ENCODE measurements at places on chromosomes 6 and 20.

DNA sequence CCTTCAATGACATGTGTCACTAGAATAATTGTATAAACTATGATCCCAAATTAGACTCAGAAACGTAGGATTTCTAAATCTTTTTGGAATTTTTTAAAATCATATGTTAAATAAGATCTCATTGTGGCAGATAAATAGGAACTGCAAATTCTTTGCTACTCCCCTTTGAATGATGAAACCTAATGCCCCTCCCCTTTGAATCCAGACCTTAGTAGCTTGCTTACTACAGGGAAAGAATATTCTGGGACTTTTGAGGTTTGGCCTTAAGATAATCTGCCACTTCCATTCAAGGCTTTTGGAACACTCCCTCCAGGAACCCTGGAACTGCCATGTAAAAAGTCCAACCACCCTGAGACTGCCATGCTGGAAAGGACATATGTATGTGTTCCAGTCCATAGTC, 7.1 kb downstream of the TDP2 start:
- no peak for DNase-seq

- DNase-seq: no peak
These were observed 177.6 kb downstream of the TTLL2 start for GRCh38 chr6:167502471-167502870.

DNA sequence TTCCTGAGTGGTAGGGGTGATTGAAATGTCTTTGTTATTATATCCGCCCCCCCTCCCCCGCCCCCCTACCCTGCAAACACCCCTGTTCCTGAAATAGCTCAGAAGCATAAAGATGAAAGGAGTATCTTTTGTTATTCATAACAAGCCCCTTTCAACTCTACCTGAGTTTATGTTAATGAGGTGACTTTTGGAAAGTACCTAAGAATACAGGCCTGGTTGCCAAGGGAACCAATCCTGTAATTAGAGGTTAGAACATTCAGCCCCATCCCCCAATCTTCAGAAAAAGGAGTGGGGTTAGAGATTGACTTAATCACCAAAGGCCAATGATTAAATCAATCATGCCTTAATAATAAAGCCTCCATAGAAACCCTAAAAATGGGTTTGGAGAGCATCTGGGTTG, 979.2 kb upstream of the GJE1 start:
- no peak for DNase-seq

GRCh38 chr6:10163203-10163962, 251.5 kb downstream of the TFAP2A start:
- no peak for DNase-seq

- DNase-seq: no peak
These were observed 75.3 kb downstream of the ASXL1 start for GRCh38 chr20:32433311-32434021.

GRCh38 chr20:14478126-14478525, 140.7 kb upstream of the FLRT3 start:
- DNase-seq: no peak

- no peak for DNase-seq
These were observed 57.6 kb upstream of the IPCEF1 start for GRCh38 chr6:154414021-154414813.

GRCh38 chr20:23002276-23002675, 32.8 kb upstream of the SSTR4 start:
- DNase-seq: no peak

- no peak for DNase-seq
These were observed 132.7 kb upstream of the GMDS start for GRCh38 chr6:2378046-2378657.

DNA sequence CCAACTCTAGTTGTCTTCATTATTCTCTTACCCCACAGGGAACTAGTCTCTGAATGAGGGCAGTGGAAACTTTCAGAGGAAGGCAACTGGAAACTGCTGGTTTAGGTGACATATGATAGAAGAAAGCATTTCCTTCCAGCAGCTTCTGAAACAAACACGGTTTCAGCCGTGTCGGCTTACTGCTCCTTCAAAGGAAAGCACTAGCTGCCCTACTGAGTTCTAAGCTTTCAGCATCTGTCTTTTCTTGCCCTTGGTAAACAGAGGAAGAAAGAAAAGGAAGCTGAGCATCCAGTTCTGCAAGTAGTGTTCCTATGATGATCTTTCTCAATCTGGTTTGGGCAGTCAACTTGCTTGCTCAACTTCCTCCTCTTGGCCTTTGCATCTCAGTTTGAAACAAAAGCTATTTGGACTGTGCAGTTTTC, 117.5 kb upstream of the CEP85L start:
- DNase-seq: no peak

DNA sequence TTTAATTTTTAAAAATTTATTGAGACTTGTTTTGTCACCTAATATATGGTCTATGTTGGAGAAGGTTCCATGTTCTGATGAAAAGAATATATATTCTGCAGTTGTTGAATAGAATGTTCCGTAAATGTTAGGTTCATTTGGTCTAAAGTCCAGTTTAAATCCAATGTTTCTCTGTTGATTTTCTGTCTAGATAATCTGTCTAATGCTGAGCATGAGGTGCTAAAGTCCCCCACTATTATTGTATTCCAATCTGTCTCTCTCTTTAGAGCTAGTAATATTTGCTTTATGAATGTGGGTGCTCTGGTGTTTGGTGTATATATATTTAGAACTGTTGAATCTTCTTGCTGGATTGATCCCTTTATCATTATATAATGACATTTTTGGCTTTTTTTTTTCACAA, 15.5 kb downstream of the TRIM15 start:
- no peak for DNase-seq

- no peak for DNase-seq
These were observed 816 bp downstream of the NPEPL1 start for GRCh38 chr20:58693226-58694006.

GRCh38 chr6:166244353-166245045, 63.7 kb downstream of the PRR18 start:
- DNase-seq: no peak

GRCh38 chr6:13038315-13038714, 290.0 kb downstream of the TBC1D7 start:
- DNase-seq: no peak

GRCh38 chr20:57457243-57458095, 66.3 kb downstream of the RBM38 start:
- no peak for DNase-seq

DNA sequence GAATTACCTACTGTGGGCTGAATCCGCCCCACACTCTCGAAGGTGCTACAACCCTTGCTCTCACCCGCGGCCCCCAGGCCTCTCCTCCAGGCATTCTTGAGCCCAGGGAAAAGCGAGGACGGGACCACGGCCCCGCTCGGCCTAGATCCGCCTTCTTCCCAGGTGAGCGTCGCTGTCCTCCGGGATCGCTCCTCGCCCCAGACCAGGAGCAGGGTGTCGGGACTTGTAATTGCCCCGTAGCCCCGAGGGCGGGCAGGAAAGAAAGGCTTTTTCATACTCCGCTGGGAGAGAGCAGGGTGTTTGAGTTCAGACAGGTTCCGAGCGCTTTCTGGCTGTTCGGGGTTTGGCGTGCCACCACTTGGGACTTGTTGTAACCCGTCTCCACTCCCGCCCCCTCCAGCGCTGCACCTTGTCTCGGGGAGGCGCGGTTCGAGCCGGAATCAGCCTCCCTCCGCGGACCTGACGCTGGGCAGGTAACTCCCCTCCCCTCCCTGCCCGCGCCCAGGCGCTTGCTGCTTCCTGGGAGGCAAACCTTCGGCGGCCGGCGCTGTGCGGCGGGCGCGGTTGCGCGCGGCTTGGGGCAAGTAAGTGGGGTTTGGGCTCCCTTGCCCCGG, at the start of gene FAM83B:
Gene FAM83B (plus strand): TSS at position 529 of the 614 bp plus-strand sequence. CDS start 23,476 bp downstream, outside the sequence.
- DNase-seq: no peak

DNA sequence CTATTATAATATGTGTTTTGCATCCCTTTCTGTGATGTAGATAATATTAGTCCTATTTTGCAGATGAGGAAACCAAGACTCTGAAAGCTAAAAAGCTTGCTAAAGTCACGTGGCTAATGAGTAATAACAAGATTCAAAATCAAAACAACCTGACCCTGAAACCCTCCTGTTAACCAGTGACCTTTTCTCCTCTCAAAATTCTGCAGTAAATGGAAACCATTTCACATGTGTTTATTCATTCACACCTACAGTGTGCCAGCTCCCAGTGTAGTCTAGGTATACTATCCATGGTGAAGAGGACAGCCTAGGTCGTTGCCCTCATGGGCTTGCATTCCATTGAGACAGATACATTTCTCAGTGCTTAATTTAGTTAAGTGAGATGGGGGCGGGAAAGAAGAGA, 30.6 kb upstream of the PHACTR2 start:
- no peak for DNase-seq

GRCh38 chr6:158667360-158667981, 17.6 kb downstream of the SYTL3 start:
- no peak for DNase-seq

DNA sequence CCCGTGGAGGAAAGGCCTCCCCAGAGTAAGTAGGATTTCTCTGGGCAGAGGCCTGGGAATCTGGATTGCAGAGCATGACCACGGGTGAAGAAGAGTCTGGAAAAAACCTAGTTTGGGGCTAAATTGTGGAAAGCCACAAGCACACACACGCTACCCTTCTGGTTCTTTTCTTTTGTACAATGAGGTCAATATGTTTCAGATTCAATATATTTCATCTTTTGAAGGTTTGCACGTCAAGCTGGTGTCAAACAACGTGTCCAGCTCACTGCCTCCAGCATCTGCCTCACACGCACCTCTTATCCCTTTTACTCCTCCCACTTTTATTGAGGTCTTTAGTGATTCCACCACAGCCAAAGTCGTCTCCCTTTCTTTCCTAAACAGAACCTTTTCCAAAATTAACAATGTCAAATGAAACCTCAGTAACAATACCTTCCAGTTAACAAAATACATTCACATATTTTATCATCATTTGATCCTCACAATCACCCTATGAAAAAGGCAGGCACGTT, 773 bp upstream of the EPB41L2 start:
- DNase-seq: no peak

- no peak for DNase-seq
These were observed 95.3 kb downstream of the NFATC2 start for GRCh38 chr20:51447097-51447764.

DNA sequence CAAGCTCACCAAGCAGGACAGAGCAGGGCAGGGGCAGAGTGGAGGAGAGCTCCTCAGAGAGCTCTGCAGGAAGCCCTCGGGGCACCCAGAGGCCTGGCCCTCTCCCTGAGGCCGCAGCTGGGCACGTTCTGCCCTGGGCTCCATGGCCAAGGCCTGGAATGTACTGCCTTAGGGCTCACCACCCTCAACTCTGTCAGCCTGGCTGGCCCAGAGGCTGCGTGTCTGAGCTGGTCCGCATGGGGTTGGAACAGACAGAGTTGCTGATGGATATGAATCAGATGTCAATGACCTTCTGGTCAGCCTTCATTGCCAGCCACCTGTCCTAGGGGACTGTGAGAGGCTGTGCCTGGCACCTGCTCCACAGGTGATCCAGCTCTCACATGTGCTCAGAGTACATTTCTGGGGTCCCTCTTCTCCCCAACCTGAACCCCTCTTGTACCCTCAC, 33.2 kb upstream of the PCMTD2 start:
- DNase-seq: no peak

GRCh38 chr6:10908228-10908627, 21.4 kb downstream of the SYCP2L start:
- no peak for DNase-seq

DNA sequence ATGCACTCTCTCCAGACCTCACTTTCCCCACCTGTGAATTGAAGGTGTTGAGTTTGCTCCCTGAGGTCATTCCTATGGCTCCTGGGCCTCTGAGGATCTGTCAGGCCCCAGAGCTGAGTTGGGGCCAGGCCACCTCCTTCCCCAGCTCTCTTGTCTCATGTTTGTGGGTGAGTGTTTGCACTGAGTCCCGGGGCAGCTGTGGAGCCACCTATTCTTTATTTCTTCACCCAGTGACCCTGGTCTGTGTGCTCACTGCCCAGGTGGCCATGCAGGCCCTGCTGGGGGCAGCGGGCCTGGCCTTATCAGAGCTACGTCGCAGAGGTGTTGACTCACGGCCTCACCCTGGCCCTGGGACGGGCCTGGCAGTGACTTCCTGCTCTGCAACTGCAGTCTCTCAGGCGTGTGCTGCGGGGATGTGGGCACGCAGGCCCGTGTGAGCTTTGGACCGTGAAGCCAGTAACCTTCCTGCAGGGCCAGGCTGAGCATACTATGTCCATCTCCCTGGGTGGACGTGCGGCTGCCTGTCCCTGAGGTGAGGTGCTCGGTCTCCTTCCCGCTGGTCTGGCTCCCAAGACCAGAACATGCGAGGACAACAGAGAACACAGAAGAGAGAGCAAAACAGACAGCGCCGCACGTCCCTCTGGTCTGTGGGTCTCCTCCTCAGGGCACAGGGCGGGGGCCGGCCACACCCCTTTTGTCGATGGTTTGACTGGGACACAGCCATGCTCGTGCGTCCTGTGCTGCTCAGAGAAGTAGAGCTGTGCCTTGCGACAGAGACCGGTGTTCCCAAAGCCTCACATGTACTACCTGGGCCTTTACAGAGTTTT, 12.1 kb downstream of the TMEM181 start:
- DNase-seq: no peak

DNA sequence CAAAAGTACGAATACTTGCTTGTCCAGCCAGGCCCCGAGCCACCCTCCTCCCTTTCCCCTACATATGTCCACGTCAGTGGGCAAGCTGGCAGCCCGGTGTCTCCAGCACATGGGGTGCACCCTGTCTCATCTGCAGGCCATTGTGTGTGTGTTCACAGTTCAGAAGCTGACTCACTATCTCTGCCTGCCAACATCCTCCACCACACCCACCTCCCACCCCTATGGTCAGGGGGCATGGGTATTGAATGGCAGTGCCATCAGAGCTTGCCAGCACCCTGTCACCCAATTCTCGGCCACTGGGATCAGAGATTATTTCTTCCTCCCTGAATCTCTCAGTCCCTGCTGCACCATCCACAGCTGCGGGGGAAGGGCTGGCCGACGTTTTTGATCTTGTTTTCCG, 195.7 kb downstream of the FARS2 start:
- no peak for DNase-seq
